ENCODE measurements at places on chromosomes 1 and 21.

GRCh38 chr1:235075777-235076308 is 52.8 kb downstream of the TOMM20 start:
- no peak for DNase-seq

DNA sequence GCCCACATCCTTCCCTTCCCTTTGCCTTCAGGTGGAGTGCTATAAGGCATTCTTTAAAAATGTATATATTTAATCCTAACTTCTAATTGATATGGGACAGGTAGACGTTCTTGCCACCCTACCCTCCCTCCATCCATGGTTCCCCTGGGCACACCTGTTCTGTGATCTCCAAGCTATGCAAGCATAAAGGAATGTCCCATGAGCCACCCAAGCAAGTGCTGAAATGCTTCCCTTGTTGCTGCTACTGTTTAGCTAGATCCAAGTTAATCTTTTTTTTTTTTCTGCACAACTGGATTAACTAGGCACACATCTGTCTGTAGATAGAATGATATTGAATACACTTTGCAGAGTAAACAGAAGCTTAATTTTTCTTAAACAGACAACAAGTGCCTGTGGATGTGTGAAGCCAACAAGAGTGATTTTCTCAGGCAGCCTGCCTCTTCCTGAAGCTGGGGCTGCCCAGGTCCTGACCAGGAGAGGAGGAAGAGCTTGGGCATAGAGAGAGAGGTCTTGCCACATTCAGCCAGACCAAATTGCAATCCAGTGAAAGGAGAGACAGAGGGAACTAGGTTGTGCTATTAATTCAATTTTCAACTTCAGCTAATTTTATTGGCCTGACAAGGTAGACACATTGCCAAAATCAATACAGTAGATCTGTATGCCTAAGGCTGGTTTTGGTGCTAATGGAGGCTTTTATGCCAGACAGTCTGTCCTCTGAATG is 28.2 kb upstream of the ATP1B1 start:
- no peak for DNase-seq

GRCh38 chr1:203547771-203548421 is 53.9 kb downstream of the OPTC start:
- DNase-seq = no peak

GRCh38 chr21:32457360-32457840 is 44.9 kb downstream of the EVA1C start:
- DNase-seq = no peak

DNA sequence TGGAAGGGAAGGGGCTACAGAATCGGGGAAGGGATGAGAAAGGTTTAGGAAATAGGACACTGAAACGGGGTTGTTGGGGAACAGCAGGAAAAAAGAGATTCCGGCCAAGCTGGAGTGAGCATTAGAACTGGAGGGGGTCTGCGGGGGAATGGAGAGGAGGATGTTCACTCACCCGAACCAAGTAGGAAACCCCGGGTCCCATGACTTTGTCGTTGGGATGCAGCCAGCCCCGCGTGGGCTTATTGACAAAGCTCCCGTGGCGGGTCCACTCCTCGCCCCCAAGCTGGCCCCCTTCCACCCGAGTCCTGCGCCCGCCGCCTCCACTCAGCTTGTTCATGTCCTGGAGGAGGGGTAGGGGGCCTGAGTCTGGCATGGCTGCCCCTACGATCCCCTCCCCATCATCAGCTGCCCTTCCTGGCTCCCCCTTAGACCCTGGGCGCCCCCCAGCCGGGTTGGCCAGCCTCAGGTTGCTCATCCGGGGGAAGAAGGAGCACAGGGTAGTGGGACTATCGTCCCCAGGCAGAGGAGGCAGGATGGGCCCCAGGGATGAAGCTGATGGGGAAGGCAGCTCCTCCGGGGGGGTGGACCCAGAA is 591 bp downstream of the SHC1 start:
- DNase-seq = no peak

- no peak for DNase-seq
These were observed 165.8 kb upstream of the HMCN1 start for GRCh38 chr1:185568155-185569123.

GRCh38 chr1:1891349-1892078 is 627 bp upstream of the GNB1 start:
- peak; percentile 74 for DNase-seq

DNA sequence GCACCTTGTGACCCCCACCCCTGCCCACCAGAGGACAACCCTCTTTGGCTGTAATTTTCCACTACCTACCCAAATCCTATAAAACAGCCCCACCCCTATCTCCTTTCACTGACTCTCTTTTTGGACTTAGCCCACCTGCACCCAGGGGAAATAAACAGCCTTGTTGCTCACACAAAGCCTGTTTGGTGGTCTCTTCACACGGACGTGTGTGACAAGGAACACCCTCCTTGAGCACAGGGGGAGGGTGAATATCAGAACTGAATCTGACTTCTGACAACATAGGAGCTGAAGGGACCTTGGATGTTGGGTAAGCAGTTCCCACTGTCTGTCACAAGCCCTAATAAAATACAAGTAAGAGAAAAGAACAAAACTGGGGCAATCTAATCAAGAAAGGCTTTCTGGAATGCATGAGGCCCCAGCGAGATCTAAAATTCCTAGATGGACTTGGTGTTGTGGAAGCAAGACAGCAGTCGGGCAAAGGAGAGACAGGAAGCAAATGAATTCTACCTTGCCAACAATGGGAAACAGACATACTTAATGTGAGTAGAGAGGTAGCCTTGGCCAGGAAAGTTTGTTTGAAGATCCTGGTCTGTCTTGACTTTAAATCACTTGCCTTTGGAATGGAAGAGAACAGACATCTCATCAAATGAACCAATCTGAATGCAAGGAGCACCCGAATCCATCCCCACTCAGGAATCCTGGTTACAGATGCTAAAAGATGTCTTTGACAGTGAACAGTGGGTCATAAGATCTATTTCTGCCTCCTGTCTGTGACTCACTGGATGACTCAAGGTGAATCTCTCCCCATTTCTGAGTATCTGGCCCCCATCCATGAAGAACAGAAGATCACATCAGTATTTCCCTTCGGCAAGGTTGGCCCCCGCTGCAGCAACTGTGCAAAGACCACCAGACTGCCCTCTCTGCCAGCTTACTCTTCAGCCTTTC is 53.3 kb downstream of the OLFML3 start:
- DNase-seq = no peak

DNA sequence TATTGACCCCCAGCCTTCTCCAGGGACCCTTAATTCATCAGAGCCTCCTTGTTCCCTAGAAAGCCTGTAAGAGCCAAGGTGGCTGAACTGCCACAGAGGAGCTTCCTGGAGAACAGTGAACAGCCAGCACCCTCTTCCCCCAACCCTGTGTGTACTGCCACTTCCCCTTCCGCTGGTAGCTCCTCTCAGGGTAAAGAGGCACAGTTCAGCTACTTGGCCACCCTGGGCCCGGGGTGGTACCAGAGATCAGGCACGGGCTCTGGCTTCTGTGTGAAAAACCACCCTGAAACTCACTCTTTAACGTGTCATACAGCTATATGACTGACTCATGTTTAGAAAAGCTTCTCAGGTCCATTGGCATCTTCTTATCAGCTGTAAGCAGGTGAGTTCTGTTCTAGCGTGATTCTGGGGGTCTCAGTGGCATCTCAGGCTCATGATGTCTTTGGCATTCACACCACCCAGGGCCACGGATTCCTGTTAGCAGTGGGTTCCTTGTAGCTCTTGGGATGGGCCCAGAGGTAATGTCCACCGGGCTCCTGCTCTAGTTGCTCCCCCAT is 22.4 kb downstream of the ARMH1 start:
- DNase-seq = no peak

GRCh38 chr1:13749543-13750341 is 49.8 kb downstream of the PRDM2 start:
- no peak for DNase-seq

DNA sequence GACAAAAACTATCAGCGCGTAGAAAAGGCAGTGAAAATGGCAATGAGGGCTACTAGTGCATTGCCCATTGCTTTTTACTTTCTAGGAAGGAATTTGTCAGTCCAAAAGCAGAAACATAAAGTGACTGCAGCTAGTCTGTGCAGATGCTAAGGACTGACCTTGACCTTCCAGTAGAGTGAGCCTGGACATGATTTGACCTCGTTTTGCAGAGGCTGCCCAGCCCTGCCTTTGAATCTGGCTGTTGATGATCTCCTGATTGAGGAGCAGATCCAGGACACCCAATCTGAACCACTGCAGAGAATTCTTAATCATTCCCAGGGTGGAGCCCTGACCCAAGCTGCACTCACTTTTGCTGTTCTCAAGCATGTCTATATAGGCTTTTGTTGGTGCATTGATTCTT is 21.6 kb downstream of the DYRK3 start:
- DNase-seq = no peak

DNA sequence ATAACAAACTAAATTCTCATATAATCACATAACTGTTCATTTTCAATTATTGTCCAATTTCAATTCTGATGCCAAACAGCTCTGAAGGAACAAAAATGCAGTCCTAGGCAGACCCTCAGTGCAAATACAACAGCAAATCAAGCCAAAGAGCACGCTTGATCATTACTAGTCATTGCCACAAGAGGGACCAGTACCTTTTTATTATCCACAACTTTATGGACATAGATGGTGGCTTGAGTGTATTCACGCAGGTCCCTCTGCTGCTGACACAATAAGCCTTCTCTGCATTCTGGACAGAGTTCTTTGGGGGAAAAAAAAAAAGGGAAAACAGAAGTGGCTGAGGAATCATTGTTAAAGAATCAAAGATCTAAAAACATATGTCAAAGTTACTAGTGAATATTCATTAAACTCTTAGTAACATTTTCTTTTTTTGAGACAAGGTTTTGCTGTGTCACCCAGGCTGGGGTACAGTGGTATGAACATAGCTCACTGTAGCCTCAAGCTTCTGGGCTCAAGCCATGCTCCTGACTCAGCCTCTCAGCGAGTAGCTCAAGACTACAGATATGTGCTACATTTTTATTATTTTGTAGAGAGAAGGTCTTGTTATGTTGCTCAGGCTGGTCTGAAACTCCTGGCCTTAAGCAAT is 34.3 kb upstream of the RAP1GAP start:
- DNase-seq = no peak

GRCh38 chr1:48858200-48858920 is 81.7 kb upstream of the BEND5 start:
- no peak for DNase-seq

DNA sequence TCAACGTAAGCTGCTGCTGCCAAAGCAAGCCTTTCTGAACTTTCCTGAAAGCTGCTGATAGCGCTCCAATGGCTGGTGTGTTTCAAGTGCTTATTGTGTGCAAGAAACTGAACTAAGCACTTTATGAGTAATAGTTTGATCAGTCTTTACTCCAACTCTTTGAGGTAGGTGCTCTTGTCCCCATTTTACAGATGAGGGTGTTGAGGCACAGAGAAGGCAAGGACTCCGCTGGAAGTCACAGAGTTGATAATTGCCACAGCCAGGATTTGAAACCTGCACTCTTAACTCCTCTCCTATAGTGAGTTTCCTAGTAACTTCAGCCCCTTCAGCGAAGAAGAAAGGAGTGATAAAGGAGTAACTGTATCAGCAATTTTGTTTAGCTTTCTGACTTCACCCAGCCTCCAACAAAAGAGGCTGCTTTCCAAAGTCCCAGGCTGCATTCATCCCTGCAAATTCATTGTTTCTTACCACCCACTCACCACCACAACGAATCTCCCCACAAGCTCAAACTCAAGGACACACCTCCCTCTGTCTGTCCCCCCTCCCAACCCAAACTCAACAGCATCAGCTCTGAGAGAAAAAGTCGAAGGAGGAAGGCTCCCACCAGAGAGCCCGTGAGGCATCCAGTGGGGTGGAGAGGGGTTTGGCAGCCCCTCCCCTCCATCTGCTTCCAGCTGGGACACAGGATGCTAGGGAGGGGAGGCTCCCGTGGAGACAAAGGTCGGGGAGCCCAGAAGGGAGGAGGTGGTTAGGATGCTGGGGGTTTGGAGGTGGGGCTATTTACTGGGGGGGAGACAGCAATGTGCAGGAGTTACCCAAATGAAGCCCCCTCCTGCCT is 139.6 kb downstream of the NAV1 start:
- no peak for DNase-seq

DNA sequence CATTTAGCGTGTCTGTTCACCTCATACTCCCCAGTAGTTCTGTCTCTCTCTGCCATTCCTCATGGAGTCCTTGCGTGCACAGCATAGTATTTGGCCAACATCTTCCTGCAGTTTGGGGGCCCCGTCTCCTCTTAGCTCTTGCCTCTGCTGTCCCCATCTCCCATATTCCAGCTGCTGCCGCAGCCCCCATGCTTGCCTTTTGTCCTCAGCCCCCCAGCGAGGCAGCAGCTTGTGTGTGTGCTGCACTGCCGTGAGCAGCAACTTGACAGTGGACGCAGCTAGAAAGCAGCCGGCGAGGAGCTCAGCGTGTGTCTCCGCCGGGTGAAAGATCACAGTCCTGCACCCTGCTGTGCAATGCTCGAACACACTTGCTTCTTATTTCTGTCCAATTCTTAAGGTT is 164.2 kb upstream of the COL6A1 start:
- no peak for DNase-seq

GRCh38 chr1:227424159-227424680 is 105.9 kb upstream of the CDC42BPA start:
- no peak for DNase-seq

GRCh38 chr1:42873670-42874069 is 27.3 kb downstream of the ZNF691 start:
- DNase-seq = no peak

DNA sequence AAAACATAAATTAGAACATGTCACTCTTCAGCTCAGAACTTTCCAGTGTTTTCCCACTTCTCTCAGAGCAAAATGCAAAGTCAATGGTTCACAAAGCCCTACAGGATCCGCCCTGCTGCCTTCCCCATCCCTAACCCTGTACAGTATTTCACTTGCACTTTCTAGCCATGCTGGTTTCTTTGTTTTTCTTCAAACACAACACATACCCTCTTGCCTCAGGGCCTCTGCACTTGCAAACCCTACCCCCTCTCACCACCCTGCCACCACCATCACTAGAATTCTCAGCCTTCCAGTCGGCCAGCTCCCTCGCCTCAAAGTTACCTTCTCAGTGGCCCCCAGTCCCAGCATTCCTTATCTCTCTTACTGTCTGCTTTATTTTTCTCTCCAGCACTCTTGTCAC is 17.6 kb downstream of the TEX35 start:
- DNase-seq = no peak

DNA sequence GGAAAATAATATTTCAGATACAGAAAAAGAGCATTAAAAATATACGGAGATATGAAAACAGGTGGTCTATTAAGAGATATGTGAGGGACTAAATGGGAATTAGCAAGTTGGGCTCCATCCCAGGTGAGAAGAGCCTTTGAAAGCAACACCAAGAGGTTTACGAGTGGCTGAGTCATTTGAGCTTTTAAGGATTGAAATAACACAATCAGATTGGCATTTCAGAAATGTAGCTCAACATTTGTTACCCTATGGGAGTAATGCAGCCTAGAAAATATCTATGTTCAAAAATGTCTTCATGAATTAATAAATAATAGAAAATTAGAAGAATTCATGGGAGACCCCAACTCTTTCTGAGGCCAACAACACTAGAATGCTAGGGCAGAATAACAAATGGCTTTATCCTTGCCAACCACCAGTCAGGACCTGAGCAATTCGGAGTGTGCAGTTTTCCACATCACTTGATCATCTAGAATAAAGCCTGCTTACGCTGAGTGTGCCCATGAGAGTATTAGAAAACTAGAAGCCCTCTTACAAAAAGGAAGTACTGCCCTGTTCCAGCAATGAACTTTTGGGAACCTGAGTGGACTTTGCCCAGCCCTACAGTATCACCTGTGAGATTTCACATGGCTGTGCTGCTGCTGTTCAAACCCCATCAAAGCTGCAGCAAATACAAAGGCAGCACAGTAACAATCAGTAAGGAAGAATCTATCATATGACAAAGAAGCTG is 538.0 kb upstream of the CAMK1G start:
- no peak for DNase-seq

- DNase-seq = no peak
These were observed 8.6 kb downstream of the WLS start for GRCh38 chr1:68223687-68224086.

Measured in activated T-helper 1 cell treated with Interleukin-2 at 50 U/mL for 16 hours (primary cell).